Left renal pelvis (tissue), 4 donors: ENCODE measurements at places on chromosomes 11 and 22. TPM values are rescaled to one million over a fixed set of nuclear protein-coding genes. Genes with fewer than 3 reads are reported as not detected.

DNA sequence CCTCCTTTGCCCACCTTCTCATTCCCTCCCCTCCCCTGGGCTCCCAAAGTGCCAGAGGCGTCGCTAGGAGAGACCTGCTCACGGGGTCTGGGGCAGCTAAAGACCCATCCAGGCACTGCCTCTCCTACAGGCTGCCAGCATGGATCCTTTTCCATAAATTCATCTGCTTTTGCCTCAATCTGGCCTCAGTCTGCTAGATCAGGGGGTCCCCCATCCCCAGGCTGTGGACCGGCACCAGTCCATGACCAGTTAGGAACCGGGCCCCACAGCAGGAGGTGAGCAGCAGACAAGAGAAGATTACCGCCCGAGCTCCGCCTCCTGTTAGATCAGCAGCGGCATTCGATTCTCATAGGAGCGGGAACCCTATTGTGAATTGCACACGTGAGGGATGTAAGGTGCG lies 12.3 kb downstream of the LTO1 start:
- no peak for DNase-seq

- DNase-seq = no peak
Observed at GRCh38 chr22:50530580-50530876, 716 bp upstream of the TYMP start.

DNA sequence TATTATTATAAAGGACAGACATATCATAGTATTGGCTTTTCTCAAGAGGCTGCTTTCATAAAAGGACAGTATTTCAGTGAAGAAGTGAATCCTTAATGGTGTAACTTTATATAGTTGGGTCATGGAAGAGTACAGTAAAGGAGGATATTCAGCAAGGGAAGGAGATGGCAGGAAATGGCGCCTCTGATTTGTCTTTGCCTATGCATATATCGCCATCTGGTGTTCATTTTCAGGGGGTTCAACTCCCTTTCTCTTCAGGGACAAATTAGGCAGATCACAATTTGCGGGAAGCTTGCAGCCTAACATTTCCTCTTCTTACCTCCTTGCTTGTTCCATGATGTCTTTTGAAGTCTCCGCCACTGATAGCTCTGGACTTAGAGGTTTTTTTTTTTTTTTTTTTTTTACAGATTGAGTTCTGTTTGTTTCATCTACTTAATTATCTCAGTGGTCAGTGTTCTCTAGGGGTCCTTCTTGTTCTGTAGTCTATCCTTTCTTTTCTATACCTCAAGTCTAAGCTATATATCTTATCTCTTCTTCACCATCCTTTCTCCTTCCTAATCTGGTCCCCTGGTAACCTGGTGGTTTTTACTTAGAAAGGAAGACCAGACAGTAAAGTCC lies 21.8 kb upstream of the RRM1 start:
- peak; percentile 59 for DNase-seq

GRCh38 chr11:61404103-61404502 lies 11.7 kb downstream of the TMEM216 start:
- DNase-seq = no peak

CRYBB3 gene
- polyA plus RNA-seq = not detected

OR10S1 gene
- polyA plus RNA-seq = not detected
